HuH-7.5 (cell line): ENCODE measurements at places on chromosomes 4 and X.

GRCh38 chr4:182133033-182133432 is 110.2 kb upstream of the TENM3 start:
- DNase-seq = no peak

GRCh38 chrX:47204970-47205369 is 11.3 kb downstream of the UBA1 start:
- no peak for DNase-seq

GRCh38 chr4:108303488-108304177 is 134.9 kb upstream of the LEF1 start:
- DNase-seq = no peak

DNA sequence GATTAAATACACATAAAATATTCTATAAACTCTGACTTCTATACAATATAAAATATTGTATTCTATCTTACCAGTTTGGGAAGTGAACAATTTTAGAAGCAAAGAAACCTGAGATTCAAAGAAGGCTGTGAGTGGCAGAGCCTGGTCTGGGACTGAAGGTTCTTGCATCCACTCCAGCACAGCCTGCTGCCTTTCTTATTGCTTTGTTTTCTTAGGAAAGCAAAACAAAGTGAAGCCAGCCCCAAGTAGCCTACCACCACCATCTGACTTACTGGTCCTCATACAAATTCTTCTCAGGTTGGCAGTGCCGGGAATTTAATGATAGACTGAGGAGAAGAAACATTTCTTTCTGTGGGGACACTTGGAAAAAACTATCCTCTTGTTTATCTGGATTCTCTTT is 129.7 kb upstream of the SMAD1 start:
- DNase-seq = no peak

DNA sequence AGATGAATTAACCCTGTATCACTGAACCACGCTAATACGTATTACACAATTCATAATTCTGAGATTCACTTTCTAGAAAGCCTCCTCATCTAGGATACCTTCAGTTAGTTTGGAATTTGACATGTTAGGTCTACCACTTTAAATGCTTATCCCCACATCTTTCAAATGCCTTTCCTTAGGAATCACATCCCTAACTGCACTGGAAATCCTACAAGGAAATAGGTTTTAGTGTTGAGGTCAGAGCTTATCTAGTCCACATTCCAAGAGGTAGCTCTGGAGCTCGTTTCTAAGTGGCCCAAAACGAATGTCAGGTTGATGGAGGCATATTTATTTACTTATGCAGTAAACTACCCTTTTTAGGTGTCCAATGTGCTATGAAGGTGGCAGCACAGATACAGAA is 18.0 kb downstream of the PDHA1 start:
- no peak for DNase-seq

DNA sequence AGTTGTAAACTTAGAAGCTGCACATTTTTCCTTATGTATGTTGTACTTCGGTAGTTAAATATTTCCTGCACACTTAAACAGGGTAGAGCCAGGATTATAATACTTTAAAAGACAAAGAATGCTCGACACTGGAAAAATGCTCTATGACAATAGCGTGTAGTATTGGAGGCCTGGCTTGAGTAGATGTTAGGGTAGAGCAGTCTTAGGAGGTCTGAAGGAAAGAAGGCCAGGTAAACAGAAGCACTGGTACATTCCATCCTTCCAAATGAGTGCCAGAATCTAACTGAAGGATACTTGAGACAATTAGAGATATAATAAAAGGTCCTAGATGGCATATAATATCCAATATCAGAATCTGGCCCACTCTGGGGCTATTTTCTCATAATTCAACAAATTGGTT is 42.3 kb downstream of the ATXN3L start:
- DNase-seq = no peak
